ENCODE measurements at places on chromosomes 5 and 9.

DNA sequence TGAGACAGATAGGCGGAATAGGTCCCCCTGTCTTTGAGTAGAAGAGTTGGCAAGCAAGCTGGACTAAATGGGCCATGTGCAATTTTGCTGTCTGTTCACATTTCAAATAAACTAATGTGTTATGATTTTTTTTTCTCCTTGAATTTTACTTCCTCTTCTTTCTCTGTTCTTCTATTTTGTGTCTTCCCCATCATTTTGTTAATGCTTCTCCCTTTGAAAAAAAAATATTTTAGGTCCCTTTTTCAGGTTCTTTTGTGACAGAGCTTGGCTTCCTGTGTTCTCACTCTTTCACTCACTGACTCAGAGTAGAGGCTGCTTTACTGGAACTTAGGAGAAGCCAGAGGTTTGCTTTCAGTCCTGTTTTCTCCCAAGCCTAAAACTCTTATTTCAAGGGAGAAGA is 48.1 kb downstream of the PTCD2 start:
- DNase-seq, result no peak

DNA sequence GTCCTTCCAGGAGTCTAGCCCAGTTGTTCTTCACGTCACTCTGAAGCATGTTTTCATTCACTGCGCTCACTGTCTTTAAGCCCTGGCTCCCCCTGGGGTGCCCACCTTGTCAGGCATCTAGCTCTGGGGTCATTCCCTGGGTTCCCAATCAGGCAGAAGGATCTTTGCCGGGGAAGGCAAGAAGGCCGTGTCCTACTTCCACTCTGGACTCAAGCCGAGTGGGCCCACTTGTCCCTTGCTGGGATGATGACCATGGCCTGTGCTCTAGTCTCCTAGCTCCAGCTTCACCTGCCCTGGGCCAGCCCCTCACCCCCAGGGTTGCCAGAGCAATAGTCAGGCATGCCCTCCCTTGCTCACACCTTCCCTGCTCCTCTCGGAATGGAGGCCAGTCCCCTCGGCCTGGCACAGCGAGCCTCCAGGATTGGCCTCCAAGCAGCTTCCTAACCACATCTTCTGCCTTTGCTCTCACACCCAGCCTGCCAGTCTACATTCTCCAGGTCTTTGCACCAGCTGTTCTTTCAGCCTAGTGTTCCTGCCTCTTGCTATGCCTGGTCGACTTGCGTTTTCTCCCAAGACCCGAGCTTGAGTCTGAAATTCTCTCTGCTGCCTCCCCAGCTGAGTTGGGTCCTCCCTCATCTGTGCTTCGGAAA is 32.2 kb upstream of the PSD2 start:
- DNase-seq, result no peak

GRCh38 chr9:136626740-136627642 is 35.7 kb upstream of the EGFL7 start:
- no peak for DNase-seq

DNA sequence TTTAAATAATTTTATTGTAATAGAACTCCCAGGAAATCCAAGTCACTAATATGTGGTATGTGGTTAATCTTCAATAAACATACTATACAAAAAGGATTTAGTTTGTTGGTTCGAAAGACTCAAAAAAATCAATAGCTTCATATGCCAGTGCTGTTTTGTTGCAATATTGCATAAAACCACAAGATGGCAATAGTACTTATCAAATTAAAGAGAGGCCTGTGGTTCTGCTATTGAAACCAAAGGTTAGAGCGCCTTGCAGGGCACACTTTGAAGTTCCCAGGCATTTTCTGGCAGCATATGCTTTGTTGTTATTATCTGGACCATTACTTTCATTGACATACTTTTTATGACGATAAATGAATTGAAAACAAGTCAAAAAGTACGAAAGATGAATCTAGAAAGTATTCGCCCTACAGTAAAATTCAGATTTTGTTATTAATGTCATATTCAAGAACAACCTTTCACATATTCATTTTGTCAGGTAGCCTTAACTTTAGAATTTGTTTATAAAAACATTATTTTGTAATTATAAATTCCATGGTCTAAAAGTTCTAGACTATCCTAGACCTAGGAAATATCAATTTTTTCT is 316.3 kb downstream of the MCTP1 start:
- DNase-seq, result peak; percentile 52

DNA sequence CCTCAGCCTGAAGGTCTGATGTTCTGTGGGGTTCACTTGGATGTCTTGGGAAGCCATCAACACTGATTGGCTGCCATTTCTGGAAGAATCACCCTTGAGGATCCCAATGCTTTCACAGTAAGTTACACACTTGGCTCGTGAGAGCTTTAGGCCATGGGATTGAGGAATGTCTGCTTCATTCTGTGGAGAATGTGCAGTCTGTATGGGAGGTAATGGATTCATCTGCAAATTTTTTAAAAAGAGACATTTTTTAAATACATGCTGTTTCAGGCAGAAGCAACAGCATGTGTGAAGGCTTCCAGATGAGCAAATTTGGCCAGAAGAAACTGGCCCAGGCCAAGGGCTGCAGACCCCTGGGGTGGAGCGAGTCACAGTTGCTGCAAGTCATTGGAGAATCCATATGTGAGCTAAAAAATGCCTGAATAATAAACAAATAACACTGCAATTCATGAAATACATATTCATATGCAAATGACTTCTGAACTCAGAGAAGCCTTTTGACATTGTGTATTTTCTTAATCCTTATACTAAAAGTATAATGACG is 146.3 kb upstream of the RASEF start:
- DNase-seq, result no peak

- no peak for DNase-seq
Measured at GRCh38 chr9:134913041-134913712, 4.5 kb downstream of the FCN1 start.

DNA sequence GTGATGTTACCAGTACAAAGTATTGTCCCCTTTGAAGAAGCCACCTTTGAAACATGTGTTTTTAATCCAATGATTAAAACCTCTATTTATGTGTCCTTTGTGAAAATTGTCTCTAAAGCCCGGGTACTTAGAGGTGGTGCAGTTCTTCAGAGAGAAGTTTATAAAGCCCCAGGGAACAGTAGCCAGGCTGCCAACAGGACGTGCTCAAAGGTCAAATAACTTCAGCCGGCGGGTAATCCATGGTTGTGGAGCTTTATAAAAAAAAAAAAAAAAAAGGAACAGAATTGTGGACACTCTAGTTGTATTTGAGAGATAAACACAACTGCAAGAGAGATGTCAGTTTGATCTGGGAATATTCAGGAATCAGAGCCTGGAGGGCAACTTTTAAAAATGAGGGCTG is 57.9 kb upstream of the CTNND2 start:
- DNase-seq, result no peak

DNA sequence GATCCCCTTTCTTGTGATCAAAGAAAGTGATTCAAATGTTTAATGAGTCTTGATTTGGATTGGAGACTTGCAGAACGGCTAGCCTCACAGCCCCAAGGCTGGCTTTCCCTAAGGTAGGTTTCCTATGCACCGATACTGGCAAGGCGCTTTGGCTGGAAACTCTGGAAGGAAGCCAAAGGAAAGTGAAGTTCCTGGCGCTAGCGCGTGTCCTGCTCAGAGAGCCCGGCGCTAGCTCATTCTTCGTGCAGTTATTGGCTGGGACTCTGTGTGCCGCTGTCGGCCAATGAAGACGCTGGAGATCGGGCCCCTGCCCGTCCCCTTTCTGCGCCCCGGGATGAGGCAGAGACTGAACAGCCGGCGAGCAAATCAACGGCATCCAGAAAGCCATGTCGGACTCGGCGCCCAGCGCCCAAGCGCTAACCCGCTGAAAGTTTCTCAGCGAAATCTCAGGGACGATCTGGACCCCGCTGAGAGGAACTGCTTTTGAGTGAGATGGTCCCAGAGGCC is at the start of gene PCDHGC3:
Gene PCDHGC3, plus strand, starts transcription at position 342 of the 507 bp plus-strand sequence. Its CDS starts 151 bp downstream, at position 493.
- peak; percentile 84 for DNase-seq

DNA sequence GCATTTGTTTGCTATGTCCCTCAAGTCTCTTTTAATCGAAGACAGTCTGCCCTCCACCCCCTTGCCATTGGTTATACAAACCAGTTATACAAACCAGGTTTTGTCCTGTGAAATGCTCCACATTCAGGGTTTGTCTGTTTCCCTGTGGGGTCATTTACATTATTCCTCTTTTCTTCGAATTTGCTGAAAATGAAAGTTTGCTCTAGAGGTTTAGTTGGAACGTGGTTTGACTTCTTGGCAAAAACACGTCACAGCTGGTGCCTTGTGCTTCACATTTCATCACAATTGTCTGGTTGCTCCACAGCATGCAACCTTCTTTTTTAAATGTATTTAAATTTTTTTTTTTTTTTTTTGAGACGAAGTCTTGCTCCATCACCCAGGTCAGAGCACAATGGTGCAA is 4.2 kb upstream of the HAVCR2 start:
- DNase-seq, result no peak
